ENCODE measurements at places on chromosomes 7 and 10.

- no peak for DNase-seq
Measured at GRCh38 chr7:46633630-46634240, 712.7 kb upstream of the IGFBP3 start.

DNA sequence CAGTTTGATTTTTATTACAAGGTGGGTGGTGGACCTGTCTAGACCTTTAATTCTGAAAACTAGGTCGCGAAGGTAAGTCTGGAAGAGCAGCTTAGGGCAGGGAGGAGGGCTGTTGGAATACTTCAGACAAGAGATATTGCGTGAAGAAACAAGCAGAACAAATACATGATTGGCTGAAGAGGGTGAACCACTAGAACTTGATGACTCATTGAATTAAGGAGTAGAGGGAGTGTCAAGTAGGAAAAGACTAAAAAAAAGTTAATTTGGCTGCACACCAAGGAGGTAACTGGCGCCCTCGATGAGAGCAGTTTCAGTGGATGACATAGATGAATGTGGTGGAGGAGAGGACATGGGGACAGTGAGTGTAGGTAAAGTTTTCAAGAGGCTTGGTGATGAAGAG is 41.3 kb downstream of the WNT2 start:
- DNase-seq: no peak

DNA sequence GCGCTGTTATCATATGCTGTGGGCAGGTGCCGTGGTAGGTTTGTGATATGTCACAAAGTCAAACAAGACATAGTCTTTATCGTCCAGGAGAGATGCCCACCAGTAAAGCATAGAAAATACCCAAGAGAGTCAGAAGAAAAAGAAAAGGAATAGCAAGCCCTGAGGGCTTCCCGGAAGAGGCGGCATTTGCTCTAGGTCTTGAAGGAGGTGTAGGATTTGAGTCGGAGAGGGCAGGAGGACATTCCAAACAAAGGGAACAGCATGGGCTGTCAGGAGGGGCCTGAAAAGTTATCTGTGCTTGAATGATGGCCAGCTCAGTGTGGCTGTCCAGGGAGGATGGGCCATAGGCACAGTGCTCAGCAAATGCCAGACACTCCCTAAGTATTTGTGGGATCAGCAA is 42.2 kb downstream of the COL13A1 start:
- no peak for DNase-seq

- no peak for DNase-seq
Measured at GRCh38 chr7:88480896-88481295, 174.2 kb upstream of the STEAP4 start.

- no peak for DNase-seq
Measured at GRCh38 chr10:100723770-100724530, 21.4 kb upstream of the PAX2 start.

DNA sequence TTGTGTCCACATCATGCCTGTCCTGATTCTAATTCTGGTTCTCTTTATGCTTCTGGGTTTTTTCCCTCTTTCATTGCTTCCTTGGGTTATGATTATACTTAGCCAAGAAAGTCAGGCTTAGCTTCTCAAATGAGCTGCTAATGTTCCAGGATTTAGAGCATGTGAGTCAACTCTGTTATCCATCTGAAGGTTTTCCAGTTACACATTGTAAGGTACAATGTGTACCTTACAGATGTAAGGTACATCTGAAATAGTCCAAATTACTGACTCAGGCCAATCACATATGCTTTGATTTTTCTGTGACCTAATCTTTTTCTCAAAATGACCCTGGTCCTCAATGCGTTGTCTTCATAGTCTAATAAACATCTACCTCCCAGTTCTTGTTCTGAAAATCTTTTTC is 13.3 kb upstream of the MIOS start:
- DNase-seq: no peak

DNA sequence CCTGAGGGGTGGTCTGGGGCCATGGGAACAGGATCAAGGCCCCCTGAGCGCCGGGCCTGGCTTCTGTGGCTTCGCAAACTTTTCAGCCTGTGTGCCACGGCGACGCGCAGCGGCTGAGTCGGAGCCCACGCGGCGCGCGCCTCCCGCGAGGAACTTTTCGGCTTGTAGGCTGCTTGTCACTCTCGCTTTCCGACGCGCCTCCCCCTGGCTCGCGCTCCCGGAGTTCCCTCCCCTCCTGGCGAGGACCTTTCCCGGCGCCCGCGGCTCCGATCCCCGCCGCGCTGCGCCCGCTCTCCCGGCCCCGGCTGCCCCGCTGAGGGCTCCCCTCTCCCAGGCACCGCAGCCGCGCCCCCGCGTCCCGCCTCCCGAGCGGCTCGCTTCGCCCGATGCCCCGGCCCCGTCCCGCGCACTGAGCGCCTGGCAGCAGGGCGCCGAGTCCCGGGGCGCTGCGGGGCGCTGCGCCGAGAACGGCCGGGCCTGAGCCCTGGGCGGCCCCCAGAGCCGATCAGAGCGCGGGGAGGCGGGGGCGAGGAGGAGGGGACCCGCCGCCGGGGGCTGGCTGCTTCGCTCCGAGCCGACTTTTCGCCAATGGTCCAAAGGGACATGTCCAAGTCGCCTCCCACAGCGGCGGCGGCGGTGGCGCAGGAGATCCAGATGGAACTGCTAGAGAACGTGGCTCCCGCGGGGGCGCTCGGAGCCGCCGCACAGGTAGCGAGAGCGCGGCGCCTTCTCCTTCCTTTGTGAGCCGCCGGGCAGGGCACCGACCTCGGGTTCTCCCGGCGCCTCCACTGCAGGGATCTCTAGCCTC is at the start of gene CACNB2:
Gene CACNB2, plus strand, starts transcription at position 276 of the 808 bp plus-strand sequence.
- DNase-seq: no peak

GRCh38 chr7:18157233-18157632 is 129.6 kb upstream of the PRPS1L1 start:
- DNase-seq: no peak
